ENCODE measurements at places on chromosomes 5 and 9.

DNA sequence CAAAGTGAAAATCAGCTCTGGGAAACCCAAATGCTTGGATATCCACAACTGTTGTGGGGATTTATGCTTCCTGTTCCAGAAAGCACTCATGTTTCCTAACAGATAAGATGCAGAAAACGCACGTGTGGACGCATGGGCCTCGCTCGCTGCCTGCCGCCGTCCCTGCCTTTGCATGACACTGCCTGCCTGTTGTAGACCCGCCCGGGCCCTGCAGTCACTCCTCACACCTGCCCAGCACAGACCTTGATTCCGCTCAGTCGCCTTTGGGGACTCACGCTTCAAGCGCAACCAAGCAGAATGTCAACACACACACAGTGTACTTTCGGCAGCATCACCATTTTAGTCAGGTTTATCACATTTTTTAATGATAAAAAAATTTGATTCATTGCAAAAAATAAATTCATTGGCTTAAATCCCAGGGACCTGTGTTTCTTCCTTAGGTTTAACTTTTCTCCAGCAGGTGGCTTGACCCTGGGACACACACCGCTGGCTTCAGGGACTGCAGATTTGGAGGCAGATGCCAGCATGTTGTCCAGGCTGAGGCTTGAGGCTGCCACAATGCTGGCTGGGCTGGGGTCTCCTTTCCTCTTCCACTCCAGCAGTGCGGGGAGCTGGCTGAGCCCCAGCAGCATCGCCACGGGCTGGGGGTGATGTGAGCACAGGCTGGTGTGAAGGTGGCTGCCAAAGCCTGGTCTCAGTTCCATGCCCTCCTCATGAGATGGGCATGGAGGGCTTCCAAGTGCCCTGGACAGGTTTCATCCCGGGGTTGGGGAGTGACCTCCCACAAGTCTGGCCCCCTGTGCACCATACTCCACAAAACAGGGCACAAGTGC, 416.9 kb upstream of the IRX4 start:
- DNase-seq: no peak

- no peak for DNase-seq
These were observed 24.6 kb downstream of the NR2F1 start for GRCh38 chr5:93607367-93608258.

DNA sequence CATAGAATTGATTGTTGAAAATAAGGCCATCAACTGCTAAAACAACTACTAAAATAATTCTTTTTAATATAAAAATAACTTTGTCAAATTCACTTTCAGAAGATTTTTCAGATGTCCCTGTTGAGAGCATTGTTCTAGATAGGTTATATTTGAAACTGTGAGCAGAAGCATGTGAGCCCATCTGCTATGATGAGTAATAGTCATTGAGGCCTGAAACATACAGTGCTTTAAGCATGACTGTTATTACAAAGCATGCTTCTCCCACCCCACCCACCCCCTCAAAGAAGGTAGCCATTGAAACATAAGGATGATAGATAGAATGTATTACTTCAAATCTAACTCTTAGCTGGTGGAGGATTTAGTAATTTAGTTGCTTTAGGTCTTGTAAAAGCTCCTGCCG, 86.0 kb downstream of the UHRF2 start:
- no peak for DNase-seq

- DNase-seq: no peak
These were observed 49.0 kb downstream of the SLC44A1 start for GRCh38 chr9:105293408-105293807.

DNA sequence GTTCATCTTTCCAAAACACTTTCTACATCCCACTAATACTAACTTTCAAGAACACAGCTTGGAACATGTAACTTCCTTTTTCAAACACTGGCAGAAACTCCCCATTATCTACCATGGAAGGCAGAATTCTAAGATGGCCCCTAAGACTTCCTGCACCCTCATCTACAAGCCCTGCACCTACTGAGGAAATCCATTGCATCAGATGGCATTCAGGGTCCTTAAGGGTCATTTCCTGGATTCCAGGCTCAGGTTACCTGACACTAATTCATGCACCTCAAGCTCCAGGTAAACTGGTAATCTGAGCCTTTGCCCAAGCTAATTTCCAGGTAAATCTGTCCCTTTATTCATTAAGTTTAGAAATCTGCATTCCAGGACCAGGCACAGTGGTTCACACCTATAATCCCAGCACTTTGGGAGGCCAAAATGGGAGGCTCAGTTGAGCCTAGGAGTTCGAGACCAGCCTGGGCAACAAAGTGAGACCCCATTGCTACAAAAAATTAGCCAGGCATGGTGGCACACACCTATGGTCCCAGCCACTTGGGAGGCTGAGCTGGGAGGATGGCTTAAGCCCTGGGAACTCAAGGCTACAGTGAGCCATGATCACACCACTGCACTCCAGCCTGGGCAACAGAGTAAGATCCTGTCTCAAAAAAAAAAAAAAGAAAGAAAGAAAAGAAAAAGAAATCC, 91.6 kb downstream of the NFIB start:
- DNase-seq: no peak

GRCh38 chr9:132513416-132513815, 69.0 kb upstream of the BARHL1 start:
- DNase-seq: no peak

DNA sequence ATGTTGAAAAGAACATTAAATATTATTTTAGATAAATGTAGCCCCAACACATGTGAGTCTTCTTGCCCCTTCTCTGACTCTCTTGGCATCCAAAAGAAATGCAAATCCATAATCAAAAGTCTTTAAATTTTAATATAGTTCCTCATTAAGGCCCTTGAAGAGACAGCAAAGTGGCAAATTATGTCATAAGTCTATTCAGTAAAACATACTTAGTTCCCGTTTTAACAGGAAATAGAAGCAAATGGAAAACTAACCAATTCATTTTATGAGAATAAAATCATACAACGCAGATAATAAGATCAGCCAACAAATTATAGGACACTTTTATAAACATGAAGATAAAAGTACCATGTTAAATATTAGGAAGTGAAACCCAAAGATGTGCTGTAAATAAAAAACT, 20.1 kb upstream of the IFNB1 start:
- no peak for DNase-seq

GRCh38 chr5:87909382-87909781, 359.3 kb downstream of the TMEM161B start:
- no peak for DNase-seq

GRCh38 chr5:135337064-135337463, 62.0 kb downstream of the MACROH2A1 start:
- DNase-seq: no peak

- no peak for DNase-seq
These were observed 26.6 kb downstream of the PCDHAC2 start for GRCh38 chr5:140992828-140993227.

DNA sequence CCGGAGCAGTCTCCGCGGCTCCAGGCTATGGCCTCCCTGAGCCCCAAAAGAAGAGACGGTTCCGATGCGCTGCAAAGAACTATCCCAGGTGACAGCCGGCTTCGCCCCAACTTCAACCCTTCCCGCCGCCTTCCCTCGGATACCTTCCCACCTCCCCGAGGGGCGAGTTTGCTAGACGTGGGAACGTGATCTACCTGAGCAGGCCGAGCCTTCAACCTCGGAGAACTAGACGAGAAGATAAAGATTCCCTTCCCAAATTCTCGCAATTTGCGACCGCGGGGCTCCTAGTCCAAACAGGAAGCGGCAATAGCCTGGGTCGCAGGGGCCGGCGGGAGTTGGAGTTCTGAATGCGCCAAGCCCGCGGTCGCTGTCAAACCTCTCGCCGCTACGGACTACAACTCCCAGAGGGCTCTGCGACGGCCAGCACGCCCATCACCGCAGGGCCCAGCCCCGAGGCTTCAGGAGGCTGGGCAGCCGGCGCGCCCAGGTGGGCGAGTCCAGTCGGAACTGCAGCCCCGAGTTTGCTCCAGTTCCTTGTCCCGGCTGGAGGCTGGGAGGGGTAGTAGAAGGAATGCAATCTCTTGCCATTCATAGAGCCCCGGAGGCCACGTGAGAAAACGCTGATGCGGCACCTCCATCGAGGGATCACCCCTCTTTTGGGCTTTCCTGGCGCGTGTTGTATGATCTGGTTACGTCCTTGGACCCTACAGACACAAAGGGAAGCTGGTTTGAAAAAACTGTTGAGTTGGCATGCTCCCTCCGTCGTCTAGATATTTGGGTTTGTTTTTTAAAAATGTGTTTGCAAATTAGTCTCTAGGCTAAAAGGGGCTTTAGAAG, at the start of gene SLC38A9:
TSS of gene SLC38A9 (minus strand) at position 302 of the 837 bp plus-strand sequence. CDS start 14,366 bp downstream, outside the sequence.
- peak; percentile 87 for DNase-seq

GRCh38 chr5:164869325-164869724, 1363.9 kb downstream of the MAT2B start:
- DNase-seq: no peak

DNA sequence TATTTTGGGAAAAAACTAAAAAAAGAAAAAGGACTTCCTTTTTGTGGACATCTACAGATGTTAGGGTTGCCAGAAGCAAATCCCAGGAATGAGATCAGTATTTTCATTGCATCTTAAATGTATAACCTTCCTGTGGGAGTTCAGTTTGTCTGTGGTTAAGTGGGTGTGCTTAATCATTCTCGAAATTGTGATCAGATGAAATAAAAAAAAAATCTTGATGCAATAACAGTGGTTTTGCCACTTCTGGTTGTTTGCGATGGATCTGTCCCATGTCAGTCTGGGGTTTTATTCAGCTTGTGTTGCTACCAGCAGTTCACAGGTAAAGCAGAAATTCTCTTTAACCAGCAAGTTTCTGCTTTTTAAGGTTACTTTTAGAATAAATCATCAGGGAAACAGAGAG, 179.0 kb downstream of the MAN2A1 start:
- no peak for DNase-seq

- no peak for DNase-seq
These were observed 18.1 kb downstream of the SLC1A1 start for GRCh38 chr9:4508246-4508906.

GRCh38 chr9:131259916-131260597, 16.3 kb downstream of the FAM78A start:
- DNase-seq: no peak

DNA sequence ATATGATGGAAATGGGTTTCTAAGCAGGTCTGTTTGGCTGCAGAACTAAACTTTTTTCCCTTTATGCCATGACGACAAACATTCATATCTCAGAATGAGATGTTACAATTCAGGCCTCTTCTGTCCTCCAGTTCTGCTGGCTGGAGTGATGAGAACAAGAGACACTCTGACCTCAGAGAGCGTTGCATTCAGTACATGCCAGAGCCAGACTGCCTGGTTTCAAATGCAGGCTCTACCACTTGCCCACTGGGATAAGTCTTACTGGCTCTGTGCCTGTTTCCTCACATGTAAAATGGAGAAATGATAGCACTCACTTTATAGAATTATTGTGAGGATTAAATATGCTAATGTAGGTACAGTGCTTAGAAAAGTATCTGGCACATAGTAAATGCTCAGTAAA, 24.8 kb upstream of the TOMM5 start:
- no peak for DNase-seq

- DNase-seq: no peak
These were observed 5.6 kb downstream of the C5orf24 start for GRCh38 chr5:134851307-134851923.

- DNase-seq: no peak
These were observed 17.7 kb downstream of the ADAMTSL2 start for GRCh38 chr9:133552236-133552635.

DNA sequence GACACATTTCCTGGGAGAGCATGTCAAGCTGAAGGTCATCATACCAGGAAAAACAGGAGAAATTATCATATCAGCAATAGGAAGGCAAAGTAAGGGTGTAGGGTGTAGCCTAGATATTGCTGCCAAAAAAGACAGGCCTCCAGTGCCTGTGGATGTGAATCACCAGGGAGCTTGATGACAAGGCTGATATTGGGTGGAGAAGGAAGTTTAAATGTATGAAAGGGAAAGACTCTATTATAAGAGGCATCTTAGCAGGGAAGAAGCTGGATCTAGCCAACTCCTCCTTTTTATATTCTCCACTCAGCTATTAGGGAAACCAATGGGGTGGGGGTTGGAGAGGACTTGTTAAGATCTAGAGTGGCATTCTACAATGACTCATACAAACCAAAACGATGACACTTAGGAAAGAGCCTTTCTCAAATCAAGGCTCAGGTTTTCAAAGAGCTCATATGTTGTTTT, 13.4 kb upstream of the TXNDC8 start:
- DNase-seq: no peak

- DNase-seq: no peak
These were observed 266.3 kb downstream of the SEC61B start for GRCh38 chr9:99488131-99489059.
